ENCODE measurements at places on chromosomes 2 and 18.

DNA sequence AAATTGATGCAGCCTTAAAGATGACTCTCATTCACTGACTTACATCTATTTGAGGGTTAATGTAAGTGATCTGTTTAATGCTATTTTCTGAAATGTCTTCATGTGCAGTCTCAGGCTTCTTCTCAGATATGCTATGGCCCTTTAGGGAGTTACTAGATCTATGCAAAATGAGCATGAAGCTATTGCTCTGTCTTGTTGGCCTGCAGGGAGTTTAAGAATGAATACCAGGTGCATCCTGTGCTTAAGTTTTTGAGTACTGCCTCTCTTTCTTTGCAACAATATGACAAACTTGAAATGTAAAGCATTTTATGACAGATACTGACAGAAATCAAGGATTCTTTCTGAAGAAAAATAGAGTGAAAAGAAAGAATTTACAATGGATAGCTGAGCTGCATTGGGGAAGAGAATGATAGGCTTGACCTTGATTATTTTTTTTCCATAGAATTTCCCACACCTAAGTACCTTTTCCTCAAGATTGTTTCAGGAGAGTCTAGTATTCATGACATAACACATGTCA is 1058.3 kb upstream of the TMEFF2 start:
- DNase-seq = no peak

- no peak for DNase-seq
These were observed 606 bp downstream of the GAL3ST2 start for GRCh38 chr2:241777170-241777685.

DNA sequence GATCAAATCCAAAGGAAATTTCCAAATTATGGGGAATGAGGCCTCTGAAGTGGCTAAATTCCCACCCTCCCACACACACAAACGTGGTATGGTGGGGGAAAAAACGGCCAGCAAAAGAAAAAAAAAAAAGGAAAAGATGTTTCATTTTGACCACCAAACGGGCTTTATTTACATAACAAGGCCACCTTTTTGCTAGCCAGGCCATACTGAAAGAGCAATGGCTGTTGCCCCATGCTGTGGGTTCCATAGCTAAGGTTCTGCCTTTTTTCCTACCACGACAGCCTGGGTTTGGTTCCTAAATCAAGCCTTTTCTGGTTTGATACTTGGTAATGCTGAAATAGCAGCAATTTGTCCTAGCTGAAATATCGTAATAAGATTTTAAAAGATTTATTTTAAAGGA is 14.0 kb upstream of the IL1B start:
- DNase-seq = no peak

GRCh38 chr18:48852794-48853193 is 98.0 kb downstream of the SMAD7 start:
- no peak for DNase-seq

DNA sequence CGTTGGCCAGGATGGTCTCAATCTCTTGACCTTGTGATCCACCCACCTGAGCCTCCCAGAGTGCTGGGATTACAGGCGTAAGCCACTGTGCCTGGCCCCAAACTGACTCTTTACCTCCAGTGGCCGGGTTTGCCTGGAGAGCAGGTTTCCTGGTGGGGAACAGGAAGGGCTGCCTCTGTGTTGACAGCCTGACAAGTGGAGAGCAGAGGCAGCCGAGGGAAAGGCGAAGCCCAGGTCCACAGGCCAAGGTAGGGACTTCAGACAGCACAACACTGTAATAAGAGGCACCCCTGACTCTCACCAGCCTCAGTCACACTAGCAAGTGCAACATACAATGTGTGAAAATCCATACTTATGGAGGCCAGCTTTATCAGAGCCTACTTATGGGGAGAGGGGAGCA is 16.5 kb upstream of the SH3BP4 start:
- no peak for DNase-seq

GRCh38 chr2:241656190-241656741 is 18.8 kb downstream of the ATG4B start:
- DNase-seq = no peak

DNA sequence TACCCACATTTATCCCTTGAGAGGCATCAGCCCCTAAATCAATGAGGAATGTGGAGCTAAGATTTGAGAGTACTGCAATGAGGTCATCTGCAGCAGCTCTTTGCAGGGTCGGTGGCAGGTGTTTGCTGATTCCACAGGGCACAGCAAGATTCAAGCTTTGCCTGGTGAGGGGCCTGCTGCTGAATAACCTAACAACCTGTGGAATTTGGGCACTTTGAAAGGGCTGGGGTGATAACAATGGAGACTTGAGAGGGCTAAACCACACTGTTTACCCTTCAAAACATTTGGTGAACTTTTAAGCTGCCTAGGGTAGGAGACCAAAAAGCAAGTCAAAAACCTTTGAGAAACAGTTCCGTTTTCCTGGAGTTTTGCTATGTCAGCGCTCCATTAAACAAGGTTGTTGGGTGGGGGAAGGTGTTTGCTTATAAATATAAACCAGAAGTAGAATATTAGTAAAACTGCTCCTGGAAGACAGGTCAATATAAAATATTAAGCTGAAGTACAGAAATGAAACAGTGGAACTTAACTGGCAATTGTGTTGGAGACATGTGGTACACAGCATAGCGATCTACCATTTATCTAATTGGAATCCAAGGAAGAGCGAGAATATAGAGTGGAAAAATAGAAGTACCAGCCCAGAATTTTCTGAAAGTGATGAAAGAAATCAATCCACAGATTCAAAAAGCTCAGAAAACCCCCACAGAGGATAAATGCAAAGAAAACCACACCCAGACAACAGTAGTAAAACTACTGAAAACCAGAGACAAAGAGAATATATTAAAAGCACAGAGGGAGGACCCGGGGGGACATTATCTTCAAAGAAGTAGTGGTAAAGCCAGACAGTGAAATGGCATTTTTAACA is 15.7 kb downstream of the COPS8 start:
- DNase-seq = no peak

- DNase-seq = no peak
These were observed 202.0 kb downstream of the HRH4 start for GRCh38 chr18:24662412-24662821.

GRCh38 chr2:210954386-210954907 is 398.0 kb downstream of the CPS1 start:
- DNase-seq = no peak

DNA sequence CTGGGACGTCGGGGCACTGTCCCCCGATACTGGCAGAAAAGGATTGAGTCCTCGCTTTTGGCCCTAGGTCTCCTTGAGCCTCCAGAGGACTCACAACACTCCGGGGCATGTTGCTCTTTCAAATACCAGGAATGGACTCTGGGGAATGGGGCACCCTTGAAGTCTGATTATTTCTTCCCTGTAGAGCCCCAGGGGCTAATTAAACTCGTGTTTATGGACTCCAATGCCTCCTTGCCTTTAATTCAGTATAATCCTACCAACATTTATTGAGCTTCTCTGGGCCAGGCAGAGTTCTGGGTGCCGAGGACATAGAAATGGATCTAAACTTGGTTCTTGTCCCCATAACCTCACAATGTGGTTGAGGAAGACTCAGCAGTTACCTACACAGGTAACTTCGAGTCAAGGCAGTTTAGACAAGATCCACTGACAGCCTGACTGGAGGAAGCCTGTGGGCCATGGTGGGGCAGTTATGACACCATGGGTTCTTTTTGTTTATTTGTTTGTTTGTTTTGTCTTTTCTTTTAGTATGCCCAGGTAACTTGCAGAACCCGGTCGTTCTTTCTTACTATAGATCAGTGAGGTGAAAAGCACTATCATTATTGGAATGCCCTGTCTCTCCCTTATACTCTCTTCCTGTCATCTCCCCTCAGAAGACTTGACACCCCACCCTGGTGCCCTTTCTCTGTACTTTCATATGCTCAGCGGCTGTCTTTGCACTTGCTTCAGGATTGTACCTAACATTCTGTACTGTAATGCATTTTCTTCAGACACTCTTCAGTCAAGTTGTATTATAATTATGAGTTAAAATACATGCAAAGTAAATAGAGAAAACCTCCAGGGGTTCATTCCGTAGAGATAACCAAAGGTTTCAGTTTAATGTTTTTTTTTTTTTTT is 3.2 kb downstream of the CFLAR start:
- DNase-seq = peak; percentile 42

DNA sequence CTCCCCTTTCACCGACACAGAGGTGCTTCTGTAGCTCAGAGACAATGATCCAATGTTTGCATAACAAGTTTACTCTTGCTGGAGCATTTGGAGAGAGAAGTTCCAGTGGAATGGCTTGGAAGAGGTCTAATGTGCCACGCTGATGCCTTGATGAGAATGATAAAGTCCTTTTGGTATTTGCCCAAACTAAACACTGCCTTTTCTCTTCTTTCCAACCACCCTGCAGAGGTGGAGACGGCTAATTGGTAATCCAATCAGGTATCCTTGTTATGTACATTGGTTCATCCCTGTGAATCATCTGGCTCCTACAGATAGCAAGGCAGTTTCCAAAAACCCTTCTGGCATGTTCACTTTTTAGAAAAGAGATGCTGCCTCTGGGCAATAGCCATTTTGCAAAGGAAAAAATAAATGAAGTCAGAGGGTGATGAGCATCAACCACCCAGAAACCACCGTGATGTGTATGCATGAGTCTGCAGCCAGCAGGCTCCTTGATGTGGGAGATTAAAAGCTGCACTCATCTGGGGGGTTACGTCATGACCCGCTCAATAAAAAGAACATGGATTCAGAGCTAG is 40.6 kb downstream of the KIAA2012 start:
- no peak for DNase-seq

- DNase-seq = no peak
These were observed 30.7 kb upstream of the TXNDC2 start for GRCh38 chr18:9854801-9855676.

DNA sequence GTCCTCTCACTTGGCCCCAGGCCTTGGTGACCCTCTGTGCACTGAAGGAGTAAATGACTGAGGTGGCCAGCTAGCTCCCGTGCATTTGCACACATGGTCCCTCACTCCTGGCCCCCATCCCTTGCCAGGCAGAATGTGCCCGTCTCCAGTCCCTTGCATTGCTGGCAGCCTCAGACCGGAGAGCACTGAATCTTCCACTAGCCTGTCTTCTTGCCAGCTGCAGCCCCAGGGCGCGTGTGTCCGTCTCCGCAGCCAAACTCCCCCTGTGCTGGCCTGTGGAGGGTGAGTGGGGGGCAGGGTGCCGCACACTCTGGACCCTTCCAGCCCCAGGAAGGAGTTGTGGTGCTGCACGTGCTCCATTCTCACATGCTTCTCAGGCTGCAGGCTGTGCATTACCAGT is 35.9 kb downstream of the INPP4A start:
- no peak for DNase-seq

GRCh38 chr2:196219671-196220070 is 48.3 kb upstream of the STK17B start:
- DNase-seq = no peak

DNA sequence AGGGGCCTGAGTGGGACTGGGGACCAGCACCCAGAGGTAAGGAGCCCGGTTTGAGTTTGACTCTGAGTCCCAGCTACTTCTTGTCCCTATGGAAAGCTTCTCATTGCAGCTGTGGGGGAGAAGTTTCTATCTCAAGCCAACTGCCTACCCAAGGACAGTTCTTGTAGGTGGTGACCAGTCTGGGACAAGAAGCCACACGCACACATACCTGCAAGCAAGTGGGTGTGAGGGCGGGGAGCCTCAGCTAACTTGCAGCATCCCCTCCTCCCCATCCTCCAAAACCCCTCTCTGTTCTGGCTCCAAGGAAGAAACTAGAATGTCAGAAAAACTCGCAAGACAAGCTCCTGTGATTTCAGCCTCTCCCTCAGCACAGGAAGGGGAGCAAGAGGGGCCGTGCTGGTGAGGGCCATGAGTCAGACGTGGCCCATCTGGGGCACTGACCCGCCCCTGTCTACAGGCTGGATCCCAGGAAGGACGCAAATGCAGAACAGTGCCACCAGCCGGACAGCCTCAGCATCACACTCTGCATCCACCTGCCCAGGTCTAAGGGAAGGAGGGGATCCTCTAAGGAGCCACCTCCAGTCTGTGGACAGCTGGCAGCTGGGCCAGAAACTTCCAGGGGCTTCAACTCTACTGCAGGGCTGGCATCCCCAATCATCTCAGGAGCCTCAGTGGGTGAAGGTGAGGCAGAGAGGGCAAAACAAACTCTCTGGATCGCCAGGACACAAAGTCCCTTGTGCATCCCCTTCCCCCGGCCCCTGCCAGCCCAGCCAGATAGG is 103.4 kb downstream of the TNS1 start:
- no peak for DNase-seq

- DNase-seq = no peak
These were observed 272.0 kb downstream of the SMAD2 start for GRCh38 chr18:47658498-47658897.

DNA sequence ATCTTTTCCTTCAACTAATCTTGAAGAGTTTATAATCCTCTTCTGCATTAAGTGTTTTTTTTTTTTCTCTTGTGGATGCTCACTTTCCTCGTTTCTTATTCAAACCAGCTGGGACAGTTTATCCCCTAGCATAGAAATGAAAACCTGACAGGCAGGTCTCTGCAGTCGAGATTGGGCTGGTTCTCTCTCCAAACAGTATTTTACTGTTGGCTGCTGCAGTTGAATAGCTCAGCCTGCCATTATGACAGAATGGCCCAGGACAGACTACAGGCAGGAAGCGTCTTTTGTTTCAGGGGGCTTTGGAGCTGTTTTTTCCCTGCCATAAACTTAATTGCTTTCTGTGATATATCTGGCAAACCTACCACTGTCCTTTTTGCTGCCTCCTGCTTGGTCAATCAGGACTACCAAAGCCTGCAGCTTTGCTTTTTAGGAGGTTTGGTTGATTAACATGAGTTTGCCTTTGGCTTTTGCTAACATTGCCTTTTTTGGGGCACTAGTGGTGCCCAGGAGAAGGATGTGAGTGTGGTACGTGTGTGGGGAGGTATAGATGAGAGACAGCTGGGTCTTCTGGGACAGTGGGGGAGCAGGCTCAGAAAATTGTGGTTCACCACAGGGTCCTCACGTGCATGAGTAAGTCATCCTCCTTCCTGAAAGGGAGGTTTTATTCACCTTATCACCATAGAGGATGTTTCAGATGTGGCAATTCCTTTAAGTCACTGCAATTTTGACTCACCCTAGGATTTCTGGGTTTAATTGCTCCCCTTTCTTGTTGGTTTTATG is 128.7 kb downstream of the LYPD6B start:
- peak; percentile 79 for DNase-seq

DNA sequence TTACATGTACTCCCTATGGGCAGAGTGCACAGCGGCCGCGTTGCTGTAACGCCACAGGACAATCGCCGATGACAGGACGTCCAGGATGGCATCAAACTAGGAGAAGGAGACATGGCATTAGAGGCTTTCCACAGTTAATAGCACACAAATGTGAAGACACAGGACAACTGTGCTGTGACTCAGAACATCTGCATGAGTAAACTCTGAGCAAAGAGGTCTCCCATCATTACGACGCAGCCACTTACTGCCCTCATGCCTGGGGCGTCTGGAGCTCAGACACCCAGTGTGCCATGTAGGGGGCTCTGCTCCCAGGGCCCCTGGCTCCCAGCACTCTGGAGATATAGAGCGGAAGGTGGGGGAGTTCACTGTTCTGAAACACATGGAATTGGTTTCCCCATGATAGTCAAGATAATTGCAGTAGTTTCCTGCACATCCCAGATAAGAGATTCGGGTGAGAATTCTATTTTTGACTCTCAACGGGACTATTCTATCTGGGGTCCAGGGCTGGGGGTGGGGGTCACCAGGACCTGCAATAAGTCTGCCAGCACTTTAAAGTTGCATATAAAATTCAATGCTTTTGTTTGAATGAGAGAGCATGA is 168.1 kb downstream of the TMEM163 start:
- no peak for DNase-seq
